ENCODE measurements at places on chromosomes 12 and 14. TPM values are rescaled to one million over a fixed set of nuclear protein-coding genes. Genes with fewer than 3 reads are reported as not detected.

NELL2 gene
- 6.6 TPM for total RNA-seq

INHBC gene
- not detected for total RNA-seq

PDZRN4 gene
- total RNA-seq = 1.6 TPM

GALNT6 gene
- total RNA-seq = 24.0 TPM

FOXM1 gene
- 3.2 TPM for total RNA-seq

C12orf56 gene
- not detected for total RNA-seq

MANSC4 gene
- total RNA-seq = not detected

BBS10 gene
- 13.4 TPM for total RNA-seq

DAO gene
- not detected for total RNA-seq

NYNRIN gene
- 17.9 TPM for total RNA-seq

LUM gene
- total RNA-seq = 227 TPM

SLC17A8 gene
- not detected for total RNA-seq

COX8C gene
- not detected for total RNA-seq

PLCZ1 gene
- not detected for total RNA-seq

MED13L gene
- 148 TPM for total RNA-seq

IL26 gene
- not detected for total RNA-seq

MYBPC1 gene
- not detected for total RNA-seq

DPPA3 gene
- not detected for total RNA-seq

SELPLG gene
- total RNA-seq = 59.9 TPM

APOF gene
- not detected for total RNA-seq

RHEBL1 gene
- 1.5 TPM for total RNA-seq

RNASE3 gene
- not detected for total RNA-seq

Measured in lower lobe of right lung (tissue), 2 donors.